ENCODE measurements at places on chromosomes 6 and 20.
A peak's percentile ranks its signal among the peaks of the same experiment; 100 is the strongest.

DNA sequence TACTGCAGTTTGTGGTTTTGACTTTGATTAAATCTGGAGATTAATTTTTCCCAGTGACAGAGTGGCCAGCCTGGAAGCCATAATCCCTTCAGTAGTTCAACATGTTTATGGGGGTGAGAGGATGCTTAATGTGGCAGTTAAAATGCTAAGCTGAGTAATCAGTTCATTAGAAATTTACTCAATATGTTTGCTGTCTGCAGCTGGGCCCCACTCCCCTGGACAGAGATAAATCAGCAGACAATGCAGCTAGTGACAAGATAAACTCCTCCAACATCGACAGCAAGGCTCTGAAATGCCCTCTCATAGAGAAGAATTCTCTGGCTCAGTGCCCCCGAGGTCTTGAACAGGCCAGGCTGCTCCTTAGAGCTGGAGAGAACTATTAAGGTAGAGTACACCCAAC is 101.9 kb downstream of the LRFN2 start:
- no peak for DNase-seq

- no peak for DNase-seq
These were observed 377.7 kb downstream of the PLCB1 start for GRCh38 chr20:8509809-8510208.

DNA sequence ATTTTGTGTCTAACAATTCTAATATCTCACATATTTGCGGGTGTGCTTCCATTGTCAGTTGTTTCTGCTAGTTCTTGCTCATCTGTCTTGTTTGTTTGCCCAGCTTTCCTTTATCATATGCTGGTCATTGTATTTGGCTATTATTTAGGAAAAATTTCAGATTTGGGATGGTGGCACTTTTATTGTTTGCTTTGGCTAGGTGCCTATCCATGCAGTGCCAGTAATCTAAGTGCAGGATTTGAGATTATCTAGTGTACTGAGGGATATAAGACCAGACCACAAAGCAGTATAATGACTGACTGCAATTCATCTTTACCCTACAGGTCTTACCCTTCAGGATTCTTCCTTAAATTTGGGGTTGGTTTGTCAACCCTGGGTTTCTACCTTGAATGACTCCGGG is 63.9 kb downstream of the NINL start:
- no peak for DNase-seq

GRCh38 chr6:72636215-72636614 is 14.4 kb downstream of the KCNQ5 start:
- no peak for DNase-seq

DNA sequence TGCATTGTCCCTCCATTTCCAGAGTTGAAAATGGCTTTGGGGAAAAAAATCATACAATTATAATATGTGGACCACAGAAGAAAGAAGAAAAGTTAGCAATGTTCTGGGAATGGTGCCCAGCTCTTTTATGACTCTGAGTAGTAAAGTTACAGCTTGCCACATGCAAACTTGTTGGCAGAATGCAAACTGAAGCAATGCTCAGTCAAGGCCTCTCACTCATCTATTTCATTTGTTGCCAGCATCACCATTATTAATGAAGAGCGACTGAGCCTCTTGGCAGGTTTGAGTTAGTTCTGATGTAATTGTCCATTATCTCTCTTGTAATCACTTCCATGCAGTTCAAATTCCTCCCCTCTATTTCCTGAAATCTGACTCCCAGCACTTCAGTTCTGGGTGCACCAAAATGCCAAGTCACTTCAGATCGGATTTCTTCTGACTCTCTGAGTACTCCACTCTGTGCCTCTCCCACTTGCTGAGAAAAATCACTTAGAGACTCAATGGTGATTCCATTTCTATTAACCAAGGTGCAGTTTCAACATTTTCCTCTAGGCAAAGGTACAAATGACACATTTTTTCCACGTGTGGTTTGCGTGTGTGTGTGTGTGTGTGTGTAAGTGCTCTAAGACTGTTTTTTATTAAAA is 154.4 kb upstream of the STMND1 start:
- peak; percentile 72 for DNase-seq

DNA sequence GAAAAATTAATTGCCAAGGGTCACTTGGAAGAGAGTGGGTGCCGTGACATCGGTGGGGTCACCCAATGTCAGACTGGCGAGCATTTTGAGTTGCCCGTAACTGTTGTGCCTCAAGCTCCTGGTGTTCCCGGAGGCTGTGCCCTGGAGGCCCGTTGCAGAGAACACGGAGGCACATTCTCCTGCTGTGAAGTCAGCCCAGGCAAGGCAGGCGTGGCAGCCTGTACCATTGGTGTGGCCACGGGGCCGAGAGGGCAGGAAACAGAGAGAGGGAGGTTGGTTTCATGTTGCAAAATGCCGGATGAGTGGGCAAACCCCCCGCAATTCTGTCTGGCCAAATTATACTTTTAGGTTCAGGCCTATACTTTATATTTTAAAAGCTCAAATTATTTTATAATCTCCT is 81.2 kb downstream of the THBS2 start:
- DNase-seq, result peak; percentile 87

DNA sequence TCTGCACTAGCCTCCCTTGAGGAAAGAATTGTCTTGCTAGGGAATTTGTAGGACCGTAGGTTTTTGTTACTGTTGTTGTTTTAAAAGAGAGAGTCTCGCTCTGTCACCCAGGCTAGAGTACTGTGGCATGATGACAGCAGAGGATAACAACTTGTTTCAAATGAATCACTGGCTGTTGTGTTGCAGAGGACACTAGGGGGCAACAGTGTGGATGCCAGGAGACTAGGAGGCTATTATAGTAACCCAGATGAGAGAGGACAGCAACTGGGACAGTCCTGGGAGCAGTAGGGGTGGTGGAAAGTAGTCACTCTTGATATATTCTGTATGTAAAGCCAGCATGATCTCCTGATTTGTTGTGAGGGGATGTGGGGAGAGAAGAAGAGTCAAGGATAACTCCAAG is 41.8 kb upstream of the LAMA4 start:
- peak; percentile 40 for DNase-seq

DNA sequence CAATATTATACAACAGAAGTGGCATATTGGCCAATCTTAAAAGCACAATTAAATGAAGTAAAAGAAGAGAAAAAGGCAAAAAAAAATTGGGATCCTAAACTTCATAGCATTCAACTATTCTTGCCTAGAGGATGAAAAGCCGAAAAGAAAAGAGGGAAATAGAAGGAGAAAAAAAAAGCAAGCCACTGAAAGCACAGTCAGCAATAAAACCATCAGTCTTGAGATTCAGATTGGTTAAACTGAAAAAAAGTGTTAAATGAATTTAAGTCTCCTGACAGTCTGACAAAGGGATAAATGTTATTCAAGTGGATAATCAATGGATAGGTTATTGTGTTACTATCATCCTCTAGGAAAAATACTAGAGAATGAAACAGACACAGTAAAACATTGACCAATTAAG is 19.9 kb downstream of the MOXD1 start:
- DNase-seq, result no peak

DNA sequence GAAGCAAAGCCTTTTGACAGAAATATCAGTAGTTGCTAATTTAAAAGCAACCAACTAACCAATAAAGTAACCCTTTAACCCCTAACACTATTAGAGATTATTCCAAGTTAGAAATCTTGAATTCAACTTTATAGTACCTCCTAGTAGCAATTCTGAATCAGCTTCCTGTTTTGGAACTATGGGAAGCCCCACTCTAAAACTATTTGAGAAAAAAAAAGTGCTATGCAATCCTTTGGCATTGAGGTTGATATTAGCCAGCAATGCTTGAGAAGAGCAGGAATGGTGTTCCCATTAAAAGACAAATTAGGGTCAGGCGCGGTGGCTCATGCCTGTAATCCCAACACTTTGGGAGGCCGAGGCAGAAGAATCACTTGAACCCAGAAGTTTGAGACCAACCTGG is 306.2 kb upstream of the ZFP64 start:
- DNase-seq, result no peak

- no peak for DNase-seq
These were observed 641.2 kb upstream of the CHD6 start for GRCh38 chr20:42259389-42259788.

DNA sequence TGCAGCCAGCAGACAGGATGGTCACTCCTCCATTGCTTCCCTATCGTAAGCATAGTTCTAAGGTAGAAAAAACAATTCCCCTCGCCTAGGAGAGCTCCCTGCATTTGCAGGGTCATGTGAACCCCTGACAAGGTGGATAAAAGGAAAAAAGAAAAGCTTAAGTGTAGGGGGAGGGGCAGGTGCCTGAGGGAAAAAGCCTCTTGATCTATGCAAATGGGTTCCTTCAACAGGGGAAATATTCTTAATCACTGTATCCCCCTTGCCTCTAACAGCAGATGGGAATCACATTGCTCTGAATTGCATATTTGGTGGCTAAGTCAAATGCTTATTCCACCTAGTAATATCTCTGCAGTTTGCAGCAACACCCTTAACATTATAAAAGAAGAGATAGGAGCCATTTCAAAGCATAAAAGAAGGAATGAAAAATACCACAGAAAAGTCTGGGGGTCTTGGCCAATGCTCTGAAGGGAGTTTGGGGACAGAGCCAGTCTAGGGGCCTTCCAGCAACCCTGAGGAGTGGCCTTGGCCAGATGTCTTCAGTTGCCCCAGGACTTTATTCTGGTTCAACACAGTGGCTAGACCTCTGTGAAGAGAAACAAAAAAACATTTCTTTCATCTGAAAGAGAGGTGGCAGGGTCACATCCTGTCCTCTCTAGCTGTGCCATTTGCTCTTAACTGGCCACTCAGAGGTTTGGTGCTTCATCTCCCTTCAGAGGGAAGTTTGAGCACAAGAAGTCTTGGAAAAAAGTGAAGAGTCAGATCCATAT is 660.4 kb upstream of the GJE1 start:
- DNase-seq, result no peak

DNA sequence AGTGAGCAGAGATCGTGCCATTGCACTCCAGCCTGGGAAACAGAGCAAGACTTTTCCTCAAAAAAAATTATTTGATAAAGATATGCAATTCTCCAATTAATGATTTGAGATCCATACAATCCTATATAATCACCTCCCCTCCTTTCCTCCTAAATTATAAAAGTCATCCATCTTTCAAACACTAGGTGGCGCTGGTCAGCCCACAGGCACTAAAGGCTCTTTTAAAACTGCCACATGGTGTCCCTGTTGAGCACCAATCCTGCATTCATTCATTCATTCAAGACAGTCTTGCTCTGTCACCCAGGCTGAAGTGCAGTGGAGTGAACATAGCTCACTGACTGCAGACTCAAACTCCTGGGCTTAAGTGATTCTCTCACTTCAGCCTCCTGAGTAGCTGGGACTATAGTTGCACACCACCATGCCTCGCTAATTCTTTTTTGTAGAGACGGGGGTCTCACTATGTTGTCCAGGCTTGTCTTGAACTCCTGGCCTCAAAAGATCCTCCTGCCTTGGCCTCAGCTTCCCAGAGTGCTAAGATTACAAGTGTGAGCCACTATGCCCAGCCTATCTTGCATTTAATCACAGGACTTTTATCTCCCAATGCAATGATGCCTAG is 58.7 kb upstream of the SLC2A12 start:
- peak; percentile 66 for DNase-seq

DNA sequence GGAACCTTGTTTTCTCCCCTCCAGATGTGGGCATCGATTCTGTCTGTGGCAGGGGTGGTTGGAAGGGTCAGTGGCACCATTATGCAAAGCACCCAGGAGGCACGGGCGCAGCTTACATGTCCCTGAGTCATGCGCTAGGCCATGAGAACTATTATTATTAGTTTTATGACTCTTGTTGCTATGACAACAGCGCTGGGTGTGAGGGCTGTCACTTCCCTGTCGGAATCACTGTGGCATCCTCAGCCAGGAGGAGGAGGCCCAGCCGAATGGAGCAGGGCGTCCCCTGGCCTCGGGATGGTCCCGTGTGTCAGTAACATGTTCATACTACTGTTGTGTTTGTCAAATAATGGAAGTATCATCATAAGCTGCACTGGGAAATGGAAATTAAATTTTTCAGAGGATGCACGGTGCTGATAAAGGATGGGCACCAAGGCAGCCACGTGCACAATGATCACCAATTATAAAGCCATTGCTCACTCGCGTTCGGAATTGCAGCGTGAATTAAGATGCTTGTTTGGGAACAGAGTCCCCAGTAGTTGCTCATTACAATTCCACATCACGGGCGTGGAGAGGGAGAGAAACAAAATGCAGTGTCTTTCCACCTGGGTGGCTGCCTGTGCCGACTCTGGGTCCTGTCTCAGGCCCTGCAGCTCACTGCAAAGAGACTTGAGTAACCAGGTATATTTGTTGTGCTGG is 247.9 kb downstream of the CDH4 start:
- DNase-seq, result no peak

DNA sequence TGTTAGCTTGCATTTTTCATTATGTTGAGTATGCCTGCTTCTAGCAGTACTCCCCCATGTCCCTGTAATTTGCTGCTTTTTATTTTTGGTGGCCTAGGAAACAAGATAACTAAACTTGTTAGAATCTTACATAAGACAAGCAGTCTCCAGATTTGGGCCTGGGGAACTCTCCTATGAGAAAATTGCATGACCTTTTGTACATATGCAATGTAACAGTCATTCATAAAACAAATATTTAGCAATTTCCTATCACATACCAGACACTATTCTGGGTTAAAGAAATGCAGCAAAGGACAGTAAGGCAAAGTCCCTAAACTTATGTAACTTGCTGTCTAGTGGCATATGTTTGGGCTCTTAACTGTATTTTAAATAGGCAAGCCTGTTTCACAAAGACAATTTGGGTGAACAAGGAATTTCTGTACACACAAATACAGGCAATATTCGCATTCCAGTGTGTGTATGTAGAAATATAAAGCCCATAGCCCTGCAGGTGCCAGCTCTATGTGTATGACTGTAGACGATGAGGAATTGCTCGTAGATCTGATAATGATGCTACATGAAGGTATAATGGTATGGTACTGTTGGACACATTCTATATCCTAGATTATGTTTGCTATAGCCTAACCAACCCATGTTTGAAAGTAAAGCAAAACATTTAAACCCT is 305.2 kb upstream of the CITED2 start:
- DNase-seq, result no peak

DNA sequence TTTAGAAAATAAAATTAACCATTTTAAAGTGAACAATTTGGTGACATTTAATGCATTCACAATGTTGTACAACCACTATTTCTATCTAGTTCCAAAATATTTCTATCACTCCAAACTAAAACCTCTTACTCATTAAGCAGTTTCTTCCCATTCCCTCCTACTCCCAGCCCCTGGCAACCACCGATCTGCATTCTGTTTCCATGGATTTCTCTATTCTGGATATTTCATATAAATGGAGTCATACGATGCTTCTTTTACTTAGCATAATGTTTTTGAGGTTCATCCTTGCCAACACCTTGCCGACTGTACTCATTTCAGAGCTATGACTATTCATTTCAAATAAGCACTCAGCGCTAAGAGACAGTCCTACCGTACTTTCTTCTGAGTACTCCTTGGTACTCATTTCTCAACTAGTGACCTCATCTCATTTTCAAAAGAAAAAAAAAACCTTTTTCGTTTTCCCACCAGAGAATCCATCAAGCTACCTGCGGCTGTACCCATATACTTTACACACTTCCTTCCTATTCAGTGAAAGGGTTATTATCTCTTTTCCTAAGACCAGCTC is 259.2 kb downstream of the UTRN start:
- DNase-seq, result no peak

GRCh38 chr6:169802790-169803189 is 51.4 kb downstream of the ERMARD start:
- DNase-seq, result no peak

GRCh38 chr20:6824401-6824800 is 56.9 kb downstream of the BMP2 start:
- no peak for DNase-seq
